CD4-positive, alpha-beta T cell treated with Interleukin-12 subunit alpha and Interleukin-12 subunit beta, for 1 hour (primary cell): ENCODE measurements at places on chromosomes 6 and 20.

DNA sequence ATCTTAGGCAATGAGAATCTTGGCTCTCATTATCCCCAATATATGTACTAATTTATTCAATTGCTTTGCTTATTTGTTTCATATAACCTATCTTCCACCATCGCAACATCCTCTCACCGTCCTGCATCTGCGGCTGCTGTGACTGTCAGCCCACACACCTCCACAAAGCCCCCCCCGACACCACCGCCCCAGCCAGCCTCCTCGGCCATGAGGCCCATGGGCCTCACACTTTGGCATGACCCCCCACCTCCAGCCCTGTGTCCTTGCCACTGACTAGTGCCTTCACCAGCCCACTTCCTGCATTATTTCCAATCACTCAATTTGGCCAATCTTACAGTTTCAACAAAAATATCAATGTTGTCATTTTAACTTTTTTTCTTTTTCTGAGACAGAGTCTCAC lies 60.7 kb upstream of the TOX2 start:
- no peak for DNase-seq

GRCh38 chr6:169503422-169504152 lies 198.2 kb downstream of the WDR27 start:
- no peak for DNase-seq

DNA sequence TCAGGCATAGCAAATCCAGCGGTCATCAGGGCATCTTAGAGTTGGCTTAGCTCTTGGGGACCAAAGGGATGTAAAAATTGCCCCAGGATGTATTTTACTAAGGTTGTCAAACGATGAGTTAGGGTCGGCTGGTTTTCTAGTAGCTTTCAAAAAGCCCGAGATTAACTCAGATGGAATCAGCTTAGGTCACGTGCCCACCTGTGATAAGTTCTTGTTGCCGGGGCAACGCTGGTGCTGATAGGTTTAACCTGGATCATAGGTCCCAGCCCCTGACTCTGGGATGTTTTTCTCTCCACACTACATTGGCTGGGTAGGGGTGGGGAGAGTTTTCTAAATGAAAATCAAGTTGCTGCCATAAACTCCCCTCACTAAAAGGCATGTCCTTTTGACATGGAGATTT lies 257.3 kb upstream of the SULF2 start:
- no peak for DNase-seq

GRCh38 chr6:127484212-127484863 lies 25.1 kb upstream of the KIAA0408 start:
- DNase-seq: peak; percentile 38

DNA sequence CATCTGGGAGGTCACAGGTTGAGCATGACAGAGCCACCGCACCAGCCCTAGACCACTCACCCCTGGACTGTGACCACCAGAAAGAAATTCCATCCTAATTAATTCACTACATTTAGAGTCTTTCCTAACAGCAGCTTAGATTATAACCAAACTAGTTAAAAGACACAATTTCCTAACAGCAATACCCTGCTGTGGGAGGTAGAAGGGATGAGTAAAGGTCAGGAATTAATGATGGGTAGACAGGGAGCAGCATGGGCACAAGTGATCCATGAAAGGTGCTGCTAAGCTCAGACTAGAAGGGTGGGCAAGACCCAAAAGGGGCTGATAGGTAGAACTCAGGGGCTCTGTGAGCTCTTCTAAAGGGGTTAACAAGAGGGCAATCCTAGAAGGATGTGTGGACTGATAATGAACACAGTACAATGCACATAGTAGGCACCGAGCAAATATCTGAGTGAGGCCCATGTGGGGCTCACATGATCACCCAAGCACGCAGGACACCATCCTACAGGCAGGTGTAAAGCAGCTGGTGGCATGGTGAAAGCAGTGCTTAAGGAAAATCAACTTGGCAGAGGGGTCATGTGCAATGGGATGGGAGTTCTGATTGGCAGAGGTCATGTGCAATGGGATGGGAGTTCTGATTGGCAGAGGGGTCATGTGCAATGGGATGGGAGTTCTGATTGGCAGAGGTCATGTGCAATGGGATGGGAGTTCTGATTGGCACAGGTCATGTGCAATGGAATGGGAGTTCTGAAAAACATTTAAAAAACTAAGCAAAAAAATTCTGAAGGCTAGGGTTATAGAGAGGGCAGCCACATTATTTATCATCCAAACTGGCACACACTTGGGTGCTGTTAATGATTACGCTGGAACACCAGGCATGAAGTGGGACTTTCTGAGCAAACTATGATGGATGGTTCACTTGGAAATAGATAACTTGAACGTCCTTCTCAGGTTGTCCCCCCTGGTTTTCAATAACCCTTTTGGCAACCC lies 188.2 kb upstream of the FOXQ1 start:
- no peak for DNase-seq

GRCh38 chr6:35757456-35758123 lies 18.8 kb upstream of the CLPSL2 start:
- DNase-seq: no peak

DNA sequence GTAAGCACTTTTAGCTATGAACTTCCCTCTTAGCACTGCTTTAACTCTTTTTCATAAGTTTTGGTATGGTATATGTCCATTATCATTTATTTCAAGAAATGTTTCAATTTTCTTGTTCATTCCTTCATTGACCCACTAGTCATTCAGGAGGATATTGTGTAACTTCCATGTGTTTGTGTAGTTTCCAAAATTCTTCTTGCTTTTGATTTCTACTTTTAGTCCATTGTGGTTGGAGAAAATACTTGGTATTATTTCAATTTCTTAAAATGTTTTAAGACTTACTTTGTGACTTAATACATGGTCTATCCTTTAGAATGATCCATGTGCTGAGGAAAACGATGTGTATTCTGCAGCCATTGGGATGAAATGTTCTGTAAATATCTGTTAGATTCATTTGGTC lies 176.5 kb downstream of the CENPW start:
- no peak for DNase-seq
